ENCODE measurements at places on chromosomes 16 and 17.

- no peak for DNase-seq
Measured at GRCh38 chr17:2064980-2065785, 10.3 kb downstream of the HIC1 start.

DNA sequence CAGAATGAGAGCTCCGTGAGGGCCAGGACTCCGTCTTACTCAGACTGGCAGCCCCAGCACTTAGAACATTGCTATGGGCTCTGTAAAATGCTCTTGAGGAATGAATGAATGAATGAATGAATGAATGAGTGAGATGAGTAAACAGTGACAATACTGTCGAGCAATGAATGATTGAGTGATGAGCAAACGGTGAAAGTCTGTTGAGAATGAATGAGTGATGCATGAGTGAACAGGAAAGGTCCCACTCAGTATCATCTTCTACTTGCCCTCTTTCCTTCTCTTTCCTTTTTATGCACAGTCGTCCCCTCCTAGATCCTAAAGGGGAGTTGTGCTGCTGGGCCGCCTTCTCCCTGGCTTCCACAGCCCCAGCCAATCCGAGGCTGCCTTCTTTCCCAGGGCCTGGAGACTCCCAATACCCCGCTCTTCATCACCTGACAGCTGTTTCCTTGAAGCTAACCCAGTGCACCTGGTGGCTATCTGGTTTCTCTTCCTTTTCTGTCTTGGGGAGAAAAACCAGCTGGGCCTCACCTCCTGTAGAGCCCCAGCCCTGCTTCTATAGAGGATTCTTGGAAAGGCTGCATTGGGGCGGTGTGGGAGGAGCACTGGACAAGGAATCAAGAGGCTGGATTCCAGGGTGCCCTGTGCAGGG, 32.7 kb upstream of the CACNG1 start:
- DNase-seq, result no peak

- DNase-seq, result no peak
Measured at GRCh38 chr17:14296166-14296910, 4.5 kb upstream of the HS3ST3B1 start.

DNA sequence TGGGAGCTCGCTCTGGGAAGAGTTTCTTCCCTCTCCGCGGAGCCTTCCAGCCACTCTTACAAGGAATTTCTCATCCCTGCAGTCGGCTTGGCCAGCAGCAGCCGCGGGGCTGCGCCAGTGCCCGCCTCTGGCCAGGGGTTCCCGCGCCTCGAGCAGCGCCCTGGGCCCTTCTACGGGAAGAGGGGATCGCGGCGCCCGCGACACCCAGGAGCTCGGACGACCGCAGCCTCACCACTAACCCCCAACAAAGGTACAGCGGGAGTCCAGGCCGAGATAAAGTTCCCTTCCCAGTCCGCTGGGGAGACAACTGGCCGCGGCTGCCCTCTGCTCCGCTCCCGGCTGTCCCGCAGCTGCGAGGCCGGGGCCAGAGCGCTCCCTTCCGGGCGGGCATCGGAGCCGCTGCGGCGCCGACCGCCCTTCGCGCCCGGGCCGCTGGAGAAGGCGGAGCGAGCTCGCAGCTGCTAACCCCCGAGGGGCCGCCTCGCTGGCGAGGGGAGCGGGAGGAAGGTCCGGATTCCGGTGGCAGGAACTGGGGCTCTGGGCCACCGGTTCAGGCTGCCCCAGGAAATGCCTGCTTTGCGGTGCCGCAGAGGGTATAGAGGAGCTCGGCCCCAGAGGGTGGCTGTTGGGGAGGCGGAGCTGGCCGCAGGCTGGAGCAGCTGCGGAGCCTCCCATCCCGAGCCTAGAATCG, 3.6 kb upstream of the HS3ST3B1 start:
- DNase-seq, result peak; percentile 27

DNA sequence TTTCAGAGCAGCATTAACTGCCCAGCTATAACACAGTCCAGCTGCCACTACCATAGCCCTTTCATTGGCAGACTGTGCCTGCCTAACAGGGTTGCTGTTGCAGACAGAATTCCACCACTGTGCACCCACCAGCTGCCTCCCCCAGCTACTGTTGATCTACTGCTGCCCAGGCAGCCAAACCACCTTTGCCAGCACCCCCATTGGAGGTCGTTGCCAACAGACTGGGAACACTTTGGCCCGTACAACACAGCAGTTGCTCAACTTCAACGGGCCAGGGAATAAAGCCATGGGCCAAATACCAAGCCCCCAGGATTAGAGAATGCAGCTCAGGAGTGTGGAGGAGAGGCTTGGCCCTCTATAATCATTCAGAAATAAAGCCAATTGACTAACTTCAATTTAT, 473.6 kb downstream of the CDH11 start:
- no peak for DNase-seq

DNA sequence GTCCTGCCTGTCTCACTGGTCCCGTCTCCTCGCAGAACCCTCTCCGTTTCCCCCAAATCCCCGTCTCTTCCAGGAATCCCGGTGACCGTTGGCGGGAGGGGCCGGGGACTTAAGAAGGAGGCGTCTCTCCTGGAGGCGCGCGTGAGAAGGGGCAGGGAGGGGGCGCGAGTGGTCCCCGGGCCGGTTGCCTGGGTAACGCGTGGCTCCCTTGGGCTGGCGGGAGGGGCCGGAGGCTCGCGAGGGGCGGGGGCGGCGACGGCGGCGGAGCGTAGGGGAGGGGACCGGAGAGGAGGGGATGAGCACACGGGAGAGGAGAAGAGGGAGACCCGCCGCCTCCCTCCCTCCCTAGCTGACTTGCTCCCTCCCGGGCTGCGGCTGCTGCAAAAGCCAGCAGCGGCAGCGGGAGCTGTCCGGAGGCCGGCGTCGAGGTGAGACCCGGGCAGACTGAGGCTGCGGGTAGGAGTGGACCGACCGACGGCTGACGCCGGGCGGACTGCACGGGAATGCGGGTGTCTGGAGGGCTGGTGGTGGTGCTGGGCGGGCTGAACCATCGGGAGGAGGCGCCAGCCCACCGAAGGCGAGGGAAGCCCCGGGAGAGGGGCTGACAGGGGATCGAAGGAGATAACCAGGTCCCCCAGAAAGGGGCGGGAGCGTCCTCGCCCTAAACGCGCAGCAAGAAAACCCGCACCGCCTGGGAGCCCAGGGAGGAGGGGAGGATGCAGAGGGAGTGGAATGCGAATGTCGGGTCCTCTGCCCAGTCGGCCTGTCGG, at the start of gene PRRT2:
PRRT2 (plus strand) TSS at position 298 of the 770 bp plus-strand sequence. CDS start 862 bp downstream, outside the sequence.
- DNase-seq, result peak; percentile 57

GRCh38 chr17:57328109-57328882, 72.0 kb downstream of the MSI2 start:
- no peak for DNase-seq

- DNase-seq, result no peak
Measured at GRCh38 chr16:46857368-46857945, 26.5 kb upstream of the C16orf87 start.

DNA sequence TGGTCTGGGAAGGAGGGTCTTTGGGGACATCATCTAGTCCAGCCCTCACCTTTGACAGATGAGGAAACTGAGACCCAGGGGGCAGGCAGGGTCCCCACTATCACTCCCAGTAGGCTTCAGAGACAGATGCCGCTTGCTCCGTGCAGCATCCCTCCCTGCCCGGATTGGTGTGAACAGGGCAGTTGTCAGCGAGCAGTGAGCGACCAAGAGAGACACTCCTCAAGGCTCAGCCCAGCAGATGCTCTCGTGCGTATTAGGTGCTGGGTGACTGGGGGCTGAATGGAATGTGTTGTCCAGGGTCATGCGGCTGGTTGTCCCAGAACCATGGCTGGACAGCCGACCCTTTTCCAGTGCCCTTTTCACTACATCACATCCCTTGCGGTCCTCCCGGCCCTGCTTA, 49.0 kb downstream of the MPRIP start:
- no peak for DNase-seq

DNA sequence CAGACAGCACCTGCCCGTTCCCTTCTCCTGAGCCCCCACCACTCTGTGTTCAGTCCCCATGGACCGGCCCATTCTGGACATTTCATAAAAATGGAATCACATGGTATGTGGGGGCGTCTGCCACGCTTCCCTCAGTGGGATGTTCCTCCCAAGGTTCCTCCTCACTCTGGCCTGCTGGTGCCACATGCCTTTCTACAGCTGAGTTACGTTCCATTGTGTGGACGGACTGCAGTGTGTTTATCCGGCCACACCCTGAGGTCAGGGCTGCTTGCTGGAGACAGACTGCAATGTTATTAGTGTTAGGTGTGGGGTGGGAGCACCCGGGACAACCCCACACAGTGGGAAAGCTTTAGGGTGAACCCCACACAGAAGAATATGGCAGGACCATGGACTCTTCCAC, 5.9 kb upstream of the AATK start:
- no peak for DNase-seq

- DNase-seq, result no peak
Measured at GRCh38 chr17:56289321-56289720, 136.0 kb downstream of the ANKFN1 start.

- DNase-seq, result no peak
Measured at GRCh38 chr17:69088643-69089200, 28.0 kb upstream of the ABCA9 start.

- no peak for DNase-seq
Measured at GRCh38 chr16:4498546-4499195, 22.5 kb downstream of the HMOX2 start.

DNA sequence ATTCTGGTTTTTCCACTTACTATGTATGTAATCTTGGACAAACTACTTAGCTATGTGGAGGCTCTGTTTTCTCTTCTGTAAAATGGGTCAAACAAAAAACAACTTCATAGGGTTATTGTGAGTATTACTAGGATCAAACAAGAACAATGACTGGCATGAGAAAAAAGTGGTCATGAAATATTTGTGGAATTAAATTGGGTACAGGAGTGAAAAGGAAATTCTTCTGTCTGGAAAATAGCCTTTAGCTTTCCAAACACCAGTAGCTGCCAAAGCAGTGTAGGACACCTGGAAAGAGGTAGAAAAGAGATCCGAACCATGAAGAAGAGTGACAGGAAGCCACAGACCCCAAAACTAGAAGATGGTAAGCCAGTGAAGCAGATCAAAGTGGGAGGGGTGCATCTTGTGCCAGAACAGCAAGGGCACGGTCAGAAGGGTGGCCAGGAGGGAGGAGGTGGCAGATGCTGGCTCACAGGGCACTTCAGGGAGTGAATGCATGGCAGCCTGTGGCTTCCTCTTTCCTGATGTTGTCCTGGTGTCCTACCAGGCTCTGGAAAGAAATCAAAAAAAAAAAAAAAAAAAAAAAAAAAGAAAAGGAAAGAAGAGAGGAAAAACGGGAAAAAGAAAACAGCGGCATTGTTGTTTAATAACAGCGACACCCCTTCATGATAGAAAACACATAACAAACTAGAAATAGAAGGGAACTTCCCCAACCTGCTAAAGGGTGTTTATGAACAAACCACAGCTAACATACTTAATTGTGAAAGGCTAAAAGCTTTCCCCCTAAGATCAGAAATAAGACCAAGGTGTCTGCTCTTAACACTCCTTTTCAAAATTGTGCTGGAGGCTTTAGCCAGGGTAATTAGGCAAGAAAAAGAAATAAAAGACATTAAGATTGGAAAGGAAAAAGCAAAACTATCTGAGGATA, 67.9 kb downstream of the PCTP start:
- no peak for DNase-seq
